SHP77 (cell line): ENCODE measurements at places on chromosomes 7 and 10.

DNA sequence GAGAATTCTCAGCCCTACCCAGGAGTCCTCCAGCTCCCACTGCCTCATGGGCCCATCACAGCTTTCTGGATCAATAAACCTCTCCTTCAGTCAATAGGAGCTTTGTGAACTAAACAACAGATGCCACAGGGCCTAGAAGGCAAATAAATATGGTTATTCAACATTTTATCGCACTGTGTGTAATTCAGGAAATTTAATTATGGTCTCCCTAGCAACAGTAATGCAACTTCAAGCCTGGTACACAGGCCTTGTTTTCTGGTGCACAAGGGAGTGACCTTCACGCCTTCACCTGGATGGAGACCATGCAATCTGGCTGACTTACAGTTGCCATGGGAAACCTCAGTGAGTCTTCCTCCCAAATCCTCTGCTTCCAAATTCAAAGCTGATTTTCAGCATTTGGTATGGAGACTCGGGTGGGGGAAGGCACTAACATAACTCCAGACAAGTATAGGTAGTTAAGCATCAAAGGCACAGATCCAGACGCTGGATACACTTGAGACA lies 441.0 kb upstream of the NPVF start:
- no peak for DNase-seq

DNA sequence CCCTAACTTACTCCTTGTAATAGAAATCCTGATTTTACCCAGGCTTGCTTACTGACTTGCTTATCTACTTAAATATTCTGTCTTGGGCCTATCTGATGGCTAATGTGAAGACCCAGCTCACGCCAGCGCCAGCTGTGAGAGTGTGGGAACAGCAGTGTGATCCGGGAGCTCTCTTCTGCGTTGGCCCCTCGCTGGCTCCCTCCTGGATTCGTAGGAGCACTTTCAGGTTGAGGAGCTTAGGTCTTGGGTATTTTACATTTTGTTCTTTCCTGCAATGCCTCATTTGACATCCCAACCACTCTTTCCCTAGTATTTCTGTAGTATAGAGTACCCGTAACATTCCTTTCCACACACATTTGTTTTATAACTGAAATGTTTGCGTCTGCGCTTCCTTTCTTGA lies 51.7 kb downstream of the CREM start:
- DNase-seq: no peak

DNA sequence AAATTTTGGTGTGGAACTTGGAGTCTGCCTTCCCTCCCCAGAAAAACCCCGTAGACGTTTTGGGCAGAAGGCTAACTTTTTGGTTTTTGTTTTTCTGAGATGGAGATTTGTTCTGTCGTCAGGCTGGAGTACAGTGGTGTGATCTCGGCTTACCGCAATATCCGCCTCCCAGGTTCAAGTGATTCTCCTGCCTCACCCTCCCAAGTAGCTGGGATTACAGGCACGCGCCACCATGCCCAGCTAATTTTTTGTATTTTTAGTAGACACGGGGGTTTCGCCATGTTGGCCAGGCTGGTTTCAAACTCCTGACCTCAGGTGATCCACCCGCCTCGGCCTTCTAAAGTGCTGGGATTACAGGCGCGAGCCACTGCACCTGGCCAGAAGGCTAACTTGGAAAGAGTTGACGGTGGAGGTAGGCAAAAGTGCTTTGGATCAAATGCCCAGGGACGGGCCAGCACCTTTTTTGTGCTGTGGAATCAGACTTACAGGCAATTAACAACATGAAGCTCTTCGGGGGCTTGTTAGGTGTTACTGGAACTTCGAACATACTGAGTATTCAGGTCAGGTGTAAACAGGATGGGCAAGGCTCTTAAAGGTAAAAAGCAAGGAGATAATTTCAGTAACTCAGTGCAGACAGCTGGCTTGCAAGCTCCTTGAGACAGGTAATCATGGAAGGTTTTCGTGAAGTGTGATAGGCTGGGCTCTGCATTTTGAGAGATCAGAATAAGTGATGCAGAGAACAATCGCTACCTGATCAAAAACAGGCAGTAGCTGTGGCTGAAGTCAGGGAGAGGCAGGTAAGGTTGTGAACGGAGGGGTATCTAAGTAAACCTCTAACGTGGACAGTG lies 1.8 kb downstream of the PPP1R35 start:
- DNase-seq: no peak

- no peak for DNase-seq
Observed at GRCh38 chr10:13847201-13847631, 260.5 kb downstream of the PRPF18 start.

GRCh38 chr7:128940494-128941322 lies 3.0 kb downstream of the IRF5 start:
- DNase-seq: no peak

DNA sequence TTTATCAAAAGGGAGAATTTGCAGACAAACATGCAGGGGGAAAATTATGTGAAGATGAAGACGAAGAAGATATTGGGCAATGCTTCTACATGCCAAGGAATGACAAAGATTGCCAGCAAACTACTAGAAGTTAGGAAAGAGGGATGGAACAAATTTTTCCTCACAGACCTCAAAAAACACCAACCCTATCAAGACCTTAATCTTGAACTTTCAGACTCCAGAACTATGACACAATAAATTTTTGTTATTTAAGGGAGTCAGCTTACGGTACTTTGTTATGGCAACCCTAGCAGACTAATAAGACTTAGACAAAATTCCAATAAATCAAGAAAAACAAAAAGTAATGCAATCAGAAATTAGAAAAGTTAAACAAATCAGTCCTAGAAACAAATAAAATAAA lies 280.0 kb upstream of the GNAI1 start:
- no peak for DNase-seq

DNA sequence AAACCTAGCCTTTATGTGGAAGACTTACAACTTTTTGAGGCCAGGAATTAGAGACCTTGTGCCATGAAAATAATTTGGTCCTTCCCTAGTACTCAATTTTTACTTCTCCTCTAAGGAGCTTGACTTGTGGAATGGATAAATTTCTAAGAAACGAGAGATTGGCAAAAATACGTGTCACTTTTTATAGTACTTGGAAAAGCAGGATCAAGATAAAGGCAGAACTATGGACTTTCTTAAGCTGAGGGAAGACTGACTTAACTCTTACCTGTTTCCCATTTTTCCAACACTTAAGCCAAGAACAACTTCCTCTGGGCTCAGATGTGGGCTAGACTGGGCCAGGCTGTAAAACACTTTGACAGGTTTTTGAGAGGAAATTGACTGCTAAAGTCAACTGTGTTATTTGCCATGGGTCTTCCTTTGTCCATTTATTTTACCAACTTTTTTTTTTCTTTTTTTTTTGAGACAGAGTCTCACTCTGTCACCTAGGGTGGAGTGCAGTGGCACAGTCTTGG lies 2.0 kb upstream of the WBP1L start:
- no peak for DNase-seq

DNA sequence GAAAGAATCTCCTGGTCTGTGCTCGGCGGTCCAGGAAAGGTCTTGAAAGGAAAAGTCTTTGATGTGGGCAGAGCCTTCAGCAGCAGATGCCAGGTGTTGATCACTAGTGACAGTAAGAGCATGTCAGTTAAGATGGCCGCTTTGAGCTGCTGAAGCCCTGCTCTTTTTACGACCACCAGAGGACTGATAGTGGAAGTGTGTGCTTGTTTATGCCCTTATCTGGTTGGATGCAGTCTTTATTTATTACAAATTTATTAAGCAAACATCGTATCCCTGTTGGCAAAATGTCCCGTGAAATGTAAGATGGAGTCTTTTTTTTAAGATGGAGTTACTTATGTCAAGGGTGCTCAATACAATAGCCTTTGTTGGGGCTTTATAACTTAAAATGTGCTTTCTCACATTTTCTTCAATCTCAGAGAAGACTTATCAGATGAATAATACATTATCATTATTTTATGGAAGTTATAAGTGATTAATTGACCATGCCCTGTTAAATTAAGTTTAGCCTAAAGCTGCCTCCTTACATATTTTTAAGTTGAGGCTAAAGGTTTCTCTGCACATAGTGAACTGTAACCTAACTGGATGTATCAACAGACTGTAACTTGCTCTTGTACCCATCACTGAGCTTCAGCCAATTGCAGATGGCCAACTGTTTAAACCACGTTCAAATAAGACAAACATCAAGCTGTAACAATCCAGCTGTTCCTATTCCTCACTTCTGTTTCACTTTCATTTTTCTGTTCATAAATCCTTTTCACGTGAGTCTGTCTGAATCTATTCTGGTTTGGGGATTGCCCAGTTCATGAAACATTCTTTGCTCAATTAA lies 97.4 kb upstream of the PIK3CG start:
- no peak for DNase-seq

DNA sequence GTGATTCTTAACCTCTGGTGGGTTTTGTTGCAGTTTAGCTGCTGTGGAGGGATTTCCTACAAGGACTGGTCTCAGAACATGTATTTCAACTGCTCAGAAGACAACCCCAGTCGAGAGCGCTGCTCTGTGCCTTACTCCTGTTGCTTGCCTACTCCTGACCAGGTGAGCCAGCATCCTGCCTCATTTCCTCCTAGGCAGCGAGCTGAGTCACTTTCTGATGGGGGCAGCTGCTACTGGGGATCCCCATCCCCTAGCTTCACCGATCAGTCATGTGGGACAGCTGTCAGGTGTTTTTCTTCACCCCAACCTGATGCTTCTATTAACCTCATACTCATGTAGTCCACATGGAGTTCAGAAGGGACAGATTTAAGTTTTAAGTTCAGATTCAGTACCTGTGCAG lies 21.7 kb upstream of the SMO start:
- no peak for DNase-seq

GRCh38 chr7:159231017-159231416 lies 86.3 kb upstream of the VIPR2 start:
- DNase-seq: no peak

DNA sequence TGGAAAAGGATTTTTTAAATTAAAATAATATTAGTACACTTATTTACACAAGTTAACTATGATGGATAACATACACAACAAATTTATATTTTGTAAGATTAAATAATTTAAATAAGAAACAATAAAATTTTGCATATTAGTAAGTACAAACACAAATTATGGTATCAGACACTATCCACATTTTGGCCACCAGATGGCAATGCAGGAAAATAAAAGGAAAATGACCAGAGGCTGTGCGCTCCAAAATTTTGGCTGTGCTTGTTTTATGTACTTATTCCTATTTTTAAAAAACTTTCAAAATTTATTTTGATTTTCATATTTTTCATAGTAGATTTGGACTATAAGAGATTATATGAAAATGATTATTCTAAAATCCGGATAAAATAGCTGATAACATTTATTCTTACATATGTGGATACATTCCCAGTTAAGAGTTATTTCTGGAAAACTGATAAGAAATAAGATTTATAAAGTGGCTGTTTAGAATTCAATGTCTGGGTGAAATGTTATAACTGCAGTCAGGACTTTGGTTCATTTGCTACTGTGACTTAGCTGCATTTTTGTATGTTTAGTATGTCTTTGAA lies 274.7 kb upstream of the HGF start:
- peak; percentile 16 for DNase-seq

DNA sequence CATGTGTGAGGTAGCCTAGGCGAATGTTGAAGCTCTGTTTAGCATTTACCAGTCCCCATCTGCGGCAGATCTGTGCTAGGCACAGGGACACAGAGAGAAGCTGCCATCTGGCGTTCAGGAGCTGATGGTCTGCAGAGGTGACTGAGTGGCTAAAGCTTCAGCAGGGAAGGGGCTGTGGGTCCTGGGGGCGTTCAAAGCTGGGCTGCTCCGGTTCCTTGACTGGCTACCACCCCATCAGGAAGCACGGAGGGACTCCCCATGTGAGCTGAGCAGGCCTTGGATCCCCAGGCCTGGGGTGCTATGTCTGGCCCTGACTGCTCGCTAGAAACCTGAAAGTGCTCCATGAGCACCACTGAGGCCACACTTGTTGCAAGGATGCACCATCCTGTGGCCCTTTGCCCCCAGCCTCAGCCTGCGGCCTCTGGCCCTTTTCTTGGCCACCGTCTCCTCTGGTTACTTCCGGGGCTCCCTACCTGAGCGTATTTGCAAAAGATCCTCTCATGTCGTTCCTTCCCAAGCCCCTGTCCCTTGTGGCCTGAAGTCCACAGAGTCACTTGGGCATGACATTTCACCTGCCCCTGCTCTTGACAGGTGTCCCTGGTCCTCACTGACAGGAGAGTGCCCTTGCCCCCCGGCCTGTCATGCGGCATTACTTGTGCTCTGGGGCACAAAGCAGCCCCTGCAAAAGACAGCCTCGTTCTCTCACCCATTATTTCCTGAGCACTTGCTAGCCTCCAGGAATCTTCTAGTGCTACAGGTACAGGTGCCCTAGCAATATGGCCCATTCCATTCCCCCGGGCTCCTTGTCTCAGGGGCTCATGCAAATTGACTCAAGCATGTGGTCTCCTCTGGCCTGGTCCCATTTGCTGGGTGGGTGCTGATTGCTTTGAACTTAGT lies 108.1 kb downstream of the GLRX3 start:
- DNase-seq: no peak

DNA sequence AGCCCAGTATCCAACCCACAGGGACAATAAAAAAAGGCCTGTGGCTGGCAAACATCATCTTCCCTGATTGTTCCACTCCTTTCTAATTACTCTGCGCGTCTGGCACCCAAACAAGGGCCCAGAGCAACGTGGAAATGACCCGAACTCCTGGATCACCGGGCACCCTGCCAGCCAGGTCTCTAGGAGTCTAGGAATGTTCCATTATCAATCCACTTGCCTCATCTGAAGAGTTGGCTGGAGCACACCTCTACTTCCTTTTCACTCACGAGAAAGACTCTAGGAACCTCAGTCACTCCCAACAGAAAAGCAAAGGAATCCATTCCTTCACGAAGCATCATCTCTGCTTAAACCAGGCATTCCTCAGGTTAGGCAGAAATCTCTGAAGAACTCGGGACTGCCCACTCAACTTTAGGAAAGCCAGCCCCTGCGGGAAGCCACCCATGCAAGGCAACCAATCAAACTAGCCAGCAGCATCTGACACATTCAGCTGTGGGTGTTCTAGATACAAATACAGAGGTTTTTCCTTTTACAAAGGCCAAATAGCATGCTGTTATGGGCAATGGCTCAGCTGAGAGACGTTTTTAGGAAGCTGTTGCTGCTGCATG lies 37.7 kb downstream of the ATXN7L1 start:
- no peak for DNase-seq

GRCh38 chr7:124390301-124390700 lies 357.4 kb upstream of the TMEM229A start:
- DNase-seq: no peak

GRCh38 chr7:12062062-12062461 lies 149.0 kb upstream of the TMEM106B start:
- DNase-seq: no peak

DNA sequence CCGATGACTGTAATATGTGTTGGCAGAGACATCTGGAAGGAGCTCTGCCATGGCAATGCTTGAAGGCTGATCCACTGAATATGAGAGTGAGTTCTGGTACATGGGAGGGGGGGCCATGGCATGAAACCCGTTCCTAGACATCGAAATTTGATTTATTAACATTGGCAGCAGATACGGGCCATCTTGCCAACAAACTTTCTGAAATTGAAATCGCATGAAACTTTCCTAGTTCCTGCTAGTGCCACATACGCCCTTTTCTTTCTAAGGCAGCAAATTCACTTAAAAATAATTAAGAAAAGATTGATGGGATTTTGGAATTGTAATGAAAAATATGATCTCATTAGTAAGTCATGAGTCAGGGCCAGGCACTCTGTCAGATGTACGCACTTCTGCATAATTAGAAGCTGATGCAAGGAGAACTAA lies 91.8 kb upstream of the KMT2C start:
- DNase-seq: no peak
